Glomerular endothelial cell (primary cell): ENCODE measurements at places on chromosomes 12 and 14.

GRCh38 chr14:32329146-32329545 lies at the start of gene AKAP6:
TSS of gene AKAP6 (plus strand) at chr14:32329298. CDS start at chr14:32433494, 104,196 bp downstream.
- no peak for DNase-seq

- DNase-seq: no peak
Observed at GRCh38 chr14:105146181-105146975, 22.2 kb downstream of the JAG2 start.

DNA sequence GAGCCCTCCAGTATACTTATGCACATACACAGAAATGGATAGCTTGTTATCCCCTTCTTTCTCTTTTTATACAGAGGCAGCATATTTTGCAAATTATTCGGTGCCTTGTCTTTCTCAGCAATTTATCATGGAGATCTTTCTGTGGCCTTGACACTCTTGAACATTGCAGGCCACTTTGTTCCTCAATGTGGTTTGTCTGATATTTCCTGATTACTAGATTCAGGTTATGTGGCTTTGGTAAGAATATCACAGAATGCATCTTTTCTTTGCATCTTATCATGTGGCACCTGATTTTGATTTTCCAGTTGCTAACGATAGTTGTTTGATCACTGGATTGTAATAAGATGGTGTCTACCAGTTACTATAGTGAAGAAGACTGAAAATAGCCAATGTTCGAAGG lies 7.1 kb upstream of the SNRPF start:
- no peak for DNase-seq

- DNase-seq: no peak
Observed at GRCh38 chr14:101820283-101820798, 58.8 kb downstream of the PPP2R5C start.

GRCh38 chr12:25828188-25828587 lies 130.3 kb upstream of the RASSF8 start:
- DNase-seq: no peak

GRCh38 chr14:72680853-72681640 lies 212.9 kb downstream of the DPF3 start:
- no peak for DNase-seq

DNA sequence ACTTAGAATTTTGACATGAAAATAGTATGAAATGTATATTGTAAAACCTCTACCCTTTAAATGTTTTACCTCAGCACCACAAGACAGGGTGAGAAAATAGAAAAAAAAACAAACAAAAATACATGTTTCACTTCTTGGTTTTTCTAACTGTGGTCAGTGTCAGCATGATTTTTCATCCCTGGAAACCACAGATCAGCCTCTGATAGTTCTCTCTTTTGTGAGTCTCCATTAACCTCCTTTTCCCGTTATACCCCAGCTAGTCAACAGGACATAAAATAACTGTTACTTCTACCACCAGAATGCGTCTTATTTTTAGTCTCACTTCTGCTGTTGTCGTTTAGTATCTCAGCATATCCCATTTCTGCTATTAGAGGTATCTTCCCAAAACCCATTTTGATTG lies 48.3 kb upstream of the KCNMB4 start:
- DNase-seq: no peak

DNA sequence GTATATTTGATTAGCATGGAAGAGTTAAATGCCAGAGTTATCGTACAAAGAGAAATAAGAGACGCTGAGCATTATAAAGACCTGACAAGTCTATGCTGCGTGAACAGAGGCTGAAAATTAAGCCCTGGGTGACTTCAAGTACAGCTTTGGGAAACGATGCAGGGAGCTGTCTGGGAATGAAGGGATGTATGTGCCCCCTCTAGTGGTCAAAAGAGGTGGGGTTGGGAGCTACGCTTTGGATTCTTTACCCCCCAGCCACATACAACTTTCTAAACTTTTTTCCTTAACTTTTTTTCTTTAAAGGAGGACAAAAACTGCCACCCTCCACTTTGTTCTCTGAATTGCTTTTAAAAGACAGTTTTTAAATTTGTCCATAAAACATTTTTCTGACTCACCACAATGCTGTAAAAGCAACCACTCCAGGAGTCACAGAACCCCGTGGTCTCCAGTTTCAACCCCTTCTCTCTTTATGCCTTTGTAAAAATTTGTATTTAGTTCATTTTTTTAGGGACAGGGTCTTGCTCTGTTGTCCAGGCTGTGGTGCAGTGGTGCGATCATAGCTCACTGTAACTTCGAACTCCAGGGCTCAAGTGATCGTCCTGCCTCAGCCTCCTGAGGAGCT lies 59.4 kb downstream of the ZNF664 start:
- DNase-seq: no peak

GRCh38 chr12:52657250-52657902 lies 5.4 kb upstream of the KRT2 start:
- no peak for DNase-seq

DNA sequence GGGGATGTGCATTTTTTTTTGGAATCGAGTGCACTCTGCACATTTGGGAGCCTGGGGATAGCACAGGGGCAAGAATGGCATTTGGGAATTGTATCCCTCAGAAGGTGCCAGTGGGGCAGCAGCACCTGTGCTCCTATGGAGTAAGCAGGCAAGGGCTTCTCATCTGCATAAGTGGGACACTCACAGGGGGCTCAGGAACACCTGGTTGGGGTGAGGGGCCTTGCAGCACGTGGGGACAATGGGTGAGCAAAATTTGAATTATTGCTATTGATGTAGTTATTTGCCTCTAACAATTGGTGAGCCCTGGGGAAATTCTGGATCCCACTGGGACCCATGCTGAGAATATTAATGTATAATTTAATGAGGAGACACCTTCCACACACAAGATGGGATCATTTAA lies 274.2 kb downstream of the TTC6 start:
- no peak for DNase-seq

DNA sequence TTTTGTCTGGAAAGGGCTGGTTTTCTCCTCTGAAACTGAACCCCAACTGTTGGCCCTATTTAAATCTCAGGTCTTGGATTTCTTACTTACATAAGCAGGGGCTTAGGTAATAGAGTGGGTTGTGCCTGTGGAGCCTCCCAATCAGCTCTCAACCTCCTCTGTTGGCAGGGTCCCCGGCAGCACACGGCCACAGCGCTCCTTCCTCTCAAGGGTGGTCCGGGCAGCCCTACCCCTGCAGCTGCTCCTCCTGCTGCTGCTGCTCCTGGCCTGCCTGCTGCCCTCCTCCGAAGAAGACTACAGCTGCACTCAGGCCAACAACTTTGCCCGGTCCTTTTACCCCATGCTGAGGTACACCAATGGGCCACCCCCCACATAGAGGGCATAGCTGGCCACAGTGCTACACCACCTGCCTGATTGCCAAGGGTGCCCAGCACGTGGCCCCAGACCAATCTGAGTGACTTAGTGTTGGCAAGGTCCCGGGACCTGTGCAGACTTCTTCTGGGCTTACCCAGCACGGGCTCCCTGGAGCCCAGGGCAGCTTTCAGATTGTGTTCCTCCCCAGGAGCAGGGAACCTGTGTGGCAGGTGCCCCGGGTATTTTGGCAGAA lies 68.9 kb downstream of the ESR2 start:
- DNase-seq: no peak

DNA sequence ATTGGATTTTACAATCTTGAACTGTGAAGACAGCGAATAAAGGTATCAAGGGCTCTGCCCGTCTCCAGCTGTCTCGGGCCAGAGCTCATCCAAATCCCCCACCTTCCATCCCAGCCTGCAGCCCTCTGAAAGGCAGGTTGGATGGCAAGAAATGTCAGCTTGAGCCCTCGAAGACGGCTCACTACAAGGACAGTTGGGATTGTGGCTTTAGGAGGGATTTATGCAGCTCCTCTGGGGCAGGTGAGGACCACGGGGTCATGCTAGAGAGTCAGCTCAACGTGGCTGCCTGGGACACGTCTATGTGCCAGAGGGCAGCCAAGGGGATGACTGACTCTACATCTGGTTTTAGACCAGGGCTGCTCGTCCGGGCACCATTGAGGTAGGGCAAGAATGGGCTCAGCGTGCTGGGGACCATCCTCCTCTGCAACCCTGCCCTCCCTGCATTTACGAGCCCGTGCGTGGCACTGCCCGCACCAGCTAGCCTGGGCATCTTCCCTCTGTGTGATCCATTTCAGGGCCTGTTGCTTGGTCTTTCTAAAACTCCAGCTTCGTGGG lies 16.2 kb downstream of the MVK start:
- no peak for DNase-seq

DNA sequence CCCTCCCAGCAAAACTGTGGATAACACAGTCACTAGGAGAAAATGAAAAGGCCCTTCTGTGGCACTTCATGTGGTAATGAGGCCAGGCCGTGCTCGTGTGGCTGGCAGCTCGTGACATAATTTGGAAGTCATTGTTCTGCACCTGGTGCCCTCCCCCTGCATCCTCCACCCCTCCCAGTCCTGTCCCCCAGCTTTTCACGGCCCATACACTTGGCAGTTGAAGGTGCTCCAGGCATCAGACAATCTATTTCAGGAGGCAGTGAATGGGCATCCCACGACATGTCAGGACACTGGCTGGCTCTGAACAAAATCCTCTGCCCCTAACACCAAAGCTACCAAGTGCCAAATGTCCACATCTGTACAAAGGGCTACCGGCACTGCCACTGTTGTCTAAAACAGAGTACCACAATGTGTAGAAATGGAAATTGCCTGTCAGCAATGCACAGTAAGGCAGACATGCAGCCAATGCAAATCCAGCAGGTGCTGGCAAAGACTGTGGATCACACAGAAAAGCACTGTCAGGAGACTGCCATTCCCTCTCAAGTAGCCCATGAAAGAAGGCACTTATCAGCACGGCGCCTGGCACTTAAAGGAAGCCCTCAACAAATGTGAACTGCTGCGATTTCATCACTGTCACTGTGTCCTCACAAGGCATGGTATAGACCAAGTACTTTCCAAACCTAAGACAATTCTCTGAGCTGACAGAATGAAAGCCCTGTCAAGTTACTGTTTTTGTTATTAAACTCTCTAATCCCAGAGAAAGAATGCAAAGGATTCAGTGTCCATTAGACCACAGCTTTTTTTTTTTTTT lies 39.1 kb downstream of the CORO1C start:
- DNase-seq: no peak
